ENCODE measurements at places on chromosomes 4 and X. TPM values are rescaled to one million over a fixed set of nuclear protein-coding genes. Genes with fewer than 3 reads are reported as not detected.
A peak's percentile ranks its signal among the peaks of the same experiment; 100 is the strongest.

GRCh38 chr4:123587983-123588494 is 191.4 kb downstream of the SPRY1 start:
- DNase-seq: peak; percentile 43

DNA sequence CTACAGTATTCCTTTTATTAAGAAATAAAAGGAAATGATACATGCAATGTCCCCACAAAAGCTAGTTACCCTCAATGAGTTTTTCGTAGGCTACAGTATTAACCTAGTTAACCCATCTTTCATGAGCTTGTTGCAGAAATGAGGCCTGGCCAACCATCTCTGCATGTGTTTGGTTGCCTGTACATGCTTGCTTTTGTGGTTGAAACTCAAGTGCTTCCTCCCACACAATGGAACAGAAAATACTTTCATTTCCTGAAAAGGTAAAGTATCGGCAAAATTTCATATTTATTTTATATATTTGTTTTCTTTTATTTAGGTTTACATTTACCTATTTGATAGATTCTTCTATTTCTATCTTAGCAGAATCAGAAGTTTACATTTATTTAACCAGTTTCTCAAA is 214.6 kb upstream of the FAM241A start:
- DNase-seq: no peak

- no peak for DNase-seq
Observed at GRCh38 chr4:6071191-6071958, 53.1 kb upstream of the C4orf50 start.

DNA sequence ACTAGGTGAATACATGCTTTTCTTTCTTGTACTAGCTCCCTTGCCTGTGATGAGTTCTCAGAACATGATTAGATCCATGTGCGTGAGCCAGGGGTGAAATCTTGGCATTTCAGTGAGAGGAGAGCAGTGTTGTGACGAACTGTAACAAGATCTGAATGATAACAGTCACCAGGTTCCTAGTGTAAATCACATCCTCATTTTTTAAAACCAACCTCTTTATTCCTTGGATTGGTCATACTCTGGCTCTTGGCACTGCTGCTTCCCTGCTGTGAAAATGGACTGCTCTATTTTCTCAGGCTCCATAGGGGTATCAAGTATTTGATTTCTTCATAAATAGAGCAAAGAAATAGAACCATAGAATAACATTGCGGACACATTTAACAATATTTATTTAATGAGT is 206.3 kb downstream of the SLC4A4 start:
- DNase-seq: peak; percentile 21

DNA sequence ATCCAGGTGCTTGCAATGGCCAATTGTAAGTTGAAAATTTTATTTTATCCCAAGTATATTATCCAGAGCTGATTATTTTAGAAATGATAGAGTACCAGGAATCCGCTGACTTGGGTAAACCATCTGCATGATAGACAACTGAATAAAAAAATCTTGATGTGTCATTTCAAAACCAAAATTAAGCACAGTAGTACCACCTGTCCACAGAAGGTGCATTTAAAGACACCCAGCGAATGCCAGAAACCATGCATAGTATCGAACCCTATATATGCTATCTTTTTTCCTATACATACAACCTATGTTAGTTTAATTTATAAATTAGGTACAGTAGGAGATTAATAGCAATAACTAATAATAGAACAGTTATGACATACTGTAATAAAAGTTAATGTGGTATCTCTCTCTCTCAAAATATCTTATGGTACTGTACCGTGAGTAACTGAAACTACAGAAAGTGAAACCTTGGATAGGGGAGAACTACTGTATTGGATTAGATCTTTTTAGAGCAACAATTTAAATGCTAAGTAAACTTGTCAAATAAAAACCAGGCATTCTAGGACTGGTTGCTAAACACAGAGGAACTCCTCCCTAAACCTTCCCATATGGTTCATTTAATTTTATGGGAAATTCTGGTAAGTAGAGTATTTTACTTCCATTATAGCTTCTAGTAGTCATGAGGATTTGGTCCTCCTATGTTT is 6.2 kb downstream of the NEIL3 start:
- DNase-seq: no peak

DNA sequence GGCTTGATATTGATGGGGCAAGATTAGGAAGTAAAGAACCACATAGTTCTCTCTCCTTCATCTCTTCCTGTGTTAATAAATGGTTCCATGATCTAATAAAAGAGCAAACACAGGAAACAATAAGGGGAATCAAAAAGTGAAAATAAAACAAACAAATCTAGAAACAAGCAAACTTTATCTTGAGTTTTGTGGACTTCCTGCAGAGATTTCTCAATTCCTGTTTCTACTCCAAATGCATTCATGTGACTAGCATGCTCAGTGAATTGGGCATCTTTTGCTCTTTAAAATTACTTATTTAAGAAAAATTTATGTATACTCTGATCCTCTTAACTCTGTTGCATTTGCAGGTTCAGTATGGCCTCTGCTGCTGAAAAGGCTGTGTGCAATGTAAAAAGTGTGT is 682.0 kb downstream of the KCTD8 start:
- no peak for DNase-seq

The FRMD7 gene
- polyA plus RNA-seq: not detected

The FGA gene
- polyA plus RNA-seq: 3.1 TPM

The FHDC1 gene
- polyA plus RNA-seq: 2.9 TPM

The ADH1B gene
- polyA plus RNA-seq: 198 TPM

The MGARP gene
- polyA plus RNA-seq: 0.31 TPM

The ZBED1 gene
- 13.9 TPM for polyA plus RNA-seq

The RPL39 gene
- 6,944 TPM for polyA plus RNA-seq

All from stomach (tissue), 19 donors.